RPMI8226 (cell line): ENCODE measurements at places on chromosomes 3 and 15.

GRCh38 chr3:25589783-25590258 lies 74.9 kb downstream of the TOP2B start:
- no peak for DNase-seq

- no peak for DNase-seq
Observed at GRCh38 chr15:85443046-85443445, 62.6 kb downstream of the AKAP13 start.

- DNase-seq = peak; percentile 47
Observed at GRCh38 chr15:69760258-69760845, 307.7 kb downstream of the RPLP1 start.

DNA sequence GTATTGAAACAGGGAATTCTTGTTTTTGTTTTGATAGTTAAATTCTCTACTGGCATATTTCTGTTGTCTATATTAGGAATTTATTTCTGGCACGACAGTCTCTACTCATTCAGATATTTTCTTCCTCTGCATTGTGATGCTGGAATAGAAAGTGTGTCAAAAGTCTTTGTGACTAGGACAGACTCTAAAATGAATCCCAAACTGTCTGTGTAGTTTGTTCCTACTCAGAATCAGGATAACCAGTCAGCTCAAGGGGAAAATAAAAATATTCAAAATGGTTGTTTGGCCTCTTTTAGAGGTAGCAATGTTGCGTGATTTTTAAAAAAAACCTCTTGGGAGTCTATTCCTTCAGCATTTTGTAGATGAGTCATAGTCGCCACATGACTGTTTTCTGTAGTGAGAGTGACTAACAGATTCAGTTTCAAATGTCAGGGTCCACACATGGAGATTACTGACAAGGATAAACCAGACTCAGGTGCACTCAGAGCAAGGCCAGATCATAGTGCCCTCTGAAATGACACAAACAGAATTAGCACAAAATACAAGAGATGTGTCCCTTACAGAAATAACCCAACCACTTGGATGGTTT lies 13.1 kb downstream of the SLC7A14 start:
- DNase-seq = no peak

- DNase-seq = no peak
Observed at GRCh38 chr15:73928241-73928579, 1.9 kb downstream of the LOXL1 start.

- DNase-seq = no peak
Observed at GRCh38 chr15:26970712-26971210, at the start of gene GABRG3. Gene GABRG3, plus strand, starts transcription at chr15:26971181.

DNA sequence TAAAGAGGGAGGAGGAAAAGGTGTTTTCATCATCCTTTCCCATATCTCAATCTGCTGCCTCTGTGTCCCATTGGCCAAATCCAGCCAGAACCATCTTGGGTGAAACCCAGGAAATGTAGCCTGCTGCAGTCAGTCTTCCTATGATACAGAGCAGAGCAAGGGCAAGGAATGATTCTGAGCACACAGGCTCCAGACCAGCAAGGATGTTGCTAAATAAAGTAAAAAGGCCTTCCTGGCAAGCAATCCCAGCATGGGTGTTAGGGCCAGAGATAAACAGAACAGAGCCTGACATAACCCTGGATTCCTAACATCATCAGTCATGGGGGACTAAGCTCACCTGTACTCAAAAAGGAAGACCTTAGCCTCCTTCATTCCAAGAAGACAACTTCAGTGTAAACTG lies 90.7 kb upstream of the AGTR1 start:
- no peak for DNase-seq

GRCh38 chr3:162586591-162586990 lies 1090.0 kb downstream of the OTOL1 start:
- no peak for DNase-seq

- DNase-seq = peak; percentile 31
Observed at GRCh38 chr3:32018757-32019564, 37.4 kb downstream of the ZNF860 start.

DNA sequence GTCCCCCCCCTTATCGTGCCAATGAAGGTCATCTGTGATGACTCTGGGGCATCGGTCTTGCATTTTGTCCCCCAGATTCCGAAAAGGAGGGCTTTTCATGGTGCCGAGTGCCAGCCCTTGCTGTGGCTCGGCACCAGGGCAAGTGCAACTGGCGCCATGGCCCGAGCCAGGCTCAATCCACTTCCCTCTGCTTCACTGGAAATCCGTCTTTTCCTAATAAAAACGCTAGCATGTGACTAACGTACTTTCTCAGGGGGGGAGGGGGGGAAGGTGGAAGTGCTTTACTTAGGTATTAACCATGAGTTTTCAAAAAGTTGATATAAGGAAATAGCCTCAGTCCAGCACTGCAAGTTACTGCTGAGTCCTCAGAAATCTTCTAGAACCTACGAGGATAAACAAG lies 20.5 kb downstream of the TRPM1 start:
- DNase-seq = peak; percentile 42

GRCh38 chr3:44442596-44443309 lies 34.7 kb downstream of the ZNF445 start:
- DNase-seq = peak; percentile 74

DNA sequence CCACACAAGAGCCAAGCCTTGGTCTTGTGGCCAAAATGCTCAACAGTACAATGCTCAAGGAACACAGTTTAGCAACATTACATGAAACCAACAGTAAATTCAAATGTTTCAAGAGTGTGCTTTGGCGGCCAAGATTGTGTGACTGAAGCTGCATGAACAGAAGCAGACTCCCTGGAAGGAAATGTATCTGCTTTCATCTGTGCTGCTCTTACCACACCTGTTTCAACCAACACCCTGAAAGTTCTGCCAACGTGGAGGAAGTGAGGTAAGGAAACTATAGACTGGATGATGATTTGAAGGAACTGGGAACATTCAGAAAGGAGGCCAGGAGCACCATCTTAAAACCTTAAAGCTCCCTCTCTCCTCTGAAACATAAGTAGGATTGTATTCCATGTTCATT lies 55.7 kb downstream of the MB21D2 start:
- DNase-seq = no peak

GRCh38 chr3:169769287-169770181 lies at the start of gene ACTRT3:
Gene ACTRT3, minus strand, starts transcription at chr3:169769561. Its CDS starts 41 bp downstream, at chr3:169769520.
- peak; percentile 87 for DNase-seq

DNA sequence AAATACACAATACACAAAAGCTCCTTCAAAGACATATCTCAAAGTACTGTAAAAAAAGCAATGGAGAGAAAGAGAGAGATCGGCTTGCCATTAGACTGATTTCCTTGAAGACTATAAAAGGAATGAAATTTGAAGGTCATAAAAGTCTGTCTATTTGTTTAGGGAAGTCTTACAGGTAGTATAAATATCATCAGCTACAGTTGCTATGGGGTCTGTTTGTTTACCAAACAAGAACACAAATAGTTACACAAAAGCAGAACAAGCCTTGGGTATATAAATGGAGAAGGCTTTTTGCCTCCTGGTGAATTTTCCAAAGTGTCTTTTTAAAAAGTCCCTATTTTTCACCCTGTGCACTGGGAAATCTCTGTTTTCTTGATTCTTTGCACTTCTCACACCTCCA lies 552.3 kb downstream of the FOXP1 start:
- no peak for DNase-seq

GRCh38 chr15:101641894-101642293 lies 10.3 kb downstream of the TM2D3 start:
- peak; percentile 54 for DNase-seq

DNA sequence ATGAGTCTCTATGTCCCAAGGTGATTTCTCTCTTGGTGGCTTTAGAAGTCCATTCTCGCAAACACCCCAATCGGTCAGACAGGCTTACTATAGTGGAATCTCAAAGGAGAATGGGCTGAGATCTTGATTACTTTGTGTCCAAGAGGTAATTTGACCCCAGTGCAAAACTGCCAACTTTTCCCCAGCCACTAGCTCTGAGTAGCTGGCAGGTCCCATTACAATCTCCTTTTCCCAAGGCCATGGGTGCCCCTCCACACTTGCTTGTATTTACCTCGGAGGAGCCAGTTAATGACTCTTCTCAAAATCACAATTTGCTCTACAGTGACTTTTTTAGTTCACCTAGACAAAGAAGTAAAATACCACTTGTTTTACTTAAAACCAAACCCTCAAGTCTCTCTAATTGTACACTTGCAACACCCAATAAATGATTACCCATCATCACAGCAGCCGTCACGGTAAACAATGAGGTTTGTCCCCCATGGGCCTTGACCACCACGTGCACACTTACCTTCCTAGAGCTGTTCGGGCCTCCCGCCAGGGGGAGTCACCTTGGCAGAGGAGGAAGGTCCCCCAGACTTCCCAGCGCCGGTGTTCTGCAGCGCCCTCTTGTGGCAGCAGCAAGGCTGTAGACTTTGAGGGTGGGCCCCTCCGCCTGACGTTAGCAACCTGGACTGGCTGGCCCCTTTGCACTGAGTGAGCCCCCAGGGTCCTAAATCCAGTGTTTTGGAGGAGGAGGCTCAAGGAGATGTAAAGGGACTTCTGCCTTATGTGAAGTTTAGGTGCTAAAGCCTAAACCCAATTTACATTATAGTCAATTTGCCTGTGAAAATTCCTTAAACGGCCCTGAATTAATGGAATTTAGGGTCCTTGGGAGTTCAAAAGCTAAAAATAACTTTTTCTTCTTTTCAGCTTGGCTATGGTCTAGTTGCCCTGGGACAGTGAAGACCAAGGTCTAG lies 18.7 kb upstream of the HDAC11 start:
- peak; percentile 92 for DNase-seq

GRCh38 chr3:151552589-151552988 lies 91.7 kb upstream of the IGSF10 start:
- DNase-seq = no peak

GRCh38 chr15:67177752-67178151 lies 76.7 kb downstream of the AAGAB start:
- no peak for DNase-seq

DNA sequence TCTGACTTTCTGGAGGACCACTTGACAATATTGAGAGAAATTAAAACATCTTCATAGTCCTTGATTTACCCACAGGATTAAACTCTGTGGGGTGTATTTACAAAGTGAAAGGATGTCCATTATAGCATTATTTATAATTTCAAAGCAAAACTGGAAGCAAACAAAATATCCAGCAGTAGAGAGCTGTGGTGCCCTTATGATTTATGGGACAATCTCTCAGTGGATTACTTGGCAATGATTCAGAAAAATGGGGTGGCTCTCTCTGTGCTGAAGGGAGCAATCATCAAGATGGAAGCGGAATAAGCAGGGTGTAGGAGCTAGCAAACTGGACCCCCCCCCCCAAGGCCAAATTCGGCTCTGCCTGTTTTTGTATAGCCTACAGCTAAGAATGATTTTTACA lies 9.0 kb downstream of the PPCDC start:
- DNase-seq = no peak

DNA sequence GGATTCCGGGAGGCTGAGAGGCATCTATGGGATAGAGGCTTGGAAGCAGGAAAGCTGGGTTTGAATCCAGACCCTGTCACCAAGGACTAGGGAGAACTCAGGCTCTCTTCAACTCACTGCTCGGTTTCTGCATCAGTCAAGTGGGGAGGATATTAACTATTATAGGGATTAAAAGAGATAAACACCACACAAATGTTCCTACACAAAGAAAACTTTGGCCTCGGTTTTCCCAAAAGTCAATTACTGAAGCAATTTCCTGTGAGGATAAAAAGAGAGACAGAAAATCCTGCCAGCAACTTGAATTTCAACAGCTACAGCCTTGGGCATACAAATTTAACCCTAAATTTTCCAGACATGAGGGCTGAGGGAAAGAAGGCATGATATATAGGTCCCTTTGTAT lies 36.0 kb downstream of the ITGB5 start:
- no peak for DNase-seq

GRCh38 chr3:167372138-167372537 lies 8.0 kb downstream of the ZBBX start:
- DNase-seq = no peak

DNA sequence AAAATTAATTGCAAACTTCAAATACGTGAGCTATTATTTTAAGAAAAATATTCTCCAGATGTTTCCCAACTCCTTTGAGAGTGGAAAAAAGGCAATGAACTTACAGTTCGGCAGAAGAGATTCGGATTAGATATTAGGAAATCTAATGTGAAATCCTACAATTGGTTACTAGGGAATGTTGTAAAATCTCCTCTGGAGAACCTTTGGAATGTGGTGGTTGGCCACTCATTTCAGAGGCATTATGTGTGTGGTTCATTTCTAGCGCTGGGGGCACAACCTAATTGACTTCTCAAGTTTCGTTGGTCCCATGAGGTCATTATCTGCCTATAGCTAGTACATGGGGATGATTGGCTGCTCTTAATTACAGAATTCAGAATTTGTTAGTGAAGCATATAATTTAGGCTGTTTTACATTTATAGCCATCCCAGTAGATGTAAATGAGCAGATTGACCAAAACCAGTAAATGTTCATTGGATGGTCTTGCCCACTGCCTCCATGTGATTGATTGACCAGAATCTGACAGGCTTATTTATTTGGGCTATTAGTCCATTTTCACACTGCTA lies 34.6 kb upstream of the CMSS1 start:
- DNase-seq = no peak

DNA sequence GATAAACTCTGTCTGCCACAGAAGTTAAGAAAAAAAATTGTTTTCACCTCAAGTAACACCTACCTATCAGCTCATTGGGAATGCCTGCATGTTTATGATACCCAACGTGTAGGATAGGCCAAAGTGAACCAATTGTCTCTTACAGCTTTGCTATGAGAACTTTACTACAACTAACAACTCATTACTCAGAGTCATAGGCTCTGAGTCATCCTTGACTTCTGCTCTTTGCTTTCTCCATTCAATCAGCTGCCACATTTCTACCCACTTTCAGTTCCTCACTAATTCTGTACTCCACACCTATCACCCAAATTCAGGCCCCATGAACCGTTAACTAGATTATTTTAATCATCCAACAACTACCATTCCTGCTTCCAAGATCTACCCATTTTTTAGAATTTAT lies 843.9 kb downstream of the TUSC7 start:
- peak; percentile 46 for DNase-seq

- DNase-seq = no peak
Observed at GRCh38 chr15:82918162-82918561, 34.4 kb downstream of the HOMER2 start.

DNA sequence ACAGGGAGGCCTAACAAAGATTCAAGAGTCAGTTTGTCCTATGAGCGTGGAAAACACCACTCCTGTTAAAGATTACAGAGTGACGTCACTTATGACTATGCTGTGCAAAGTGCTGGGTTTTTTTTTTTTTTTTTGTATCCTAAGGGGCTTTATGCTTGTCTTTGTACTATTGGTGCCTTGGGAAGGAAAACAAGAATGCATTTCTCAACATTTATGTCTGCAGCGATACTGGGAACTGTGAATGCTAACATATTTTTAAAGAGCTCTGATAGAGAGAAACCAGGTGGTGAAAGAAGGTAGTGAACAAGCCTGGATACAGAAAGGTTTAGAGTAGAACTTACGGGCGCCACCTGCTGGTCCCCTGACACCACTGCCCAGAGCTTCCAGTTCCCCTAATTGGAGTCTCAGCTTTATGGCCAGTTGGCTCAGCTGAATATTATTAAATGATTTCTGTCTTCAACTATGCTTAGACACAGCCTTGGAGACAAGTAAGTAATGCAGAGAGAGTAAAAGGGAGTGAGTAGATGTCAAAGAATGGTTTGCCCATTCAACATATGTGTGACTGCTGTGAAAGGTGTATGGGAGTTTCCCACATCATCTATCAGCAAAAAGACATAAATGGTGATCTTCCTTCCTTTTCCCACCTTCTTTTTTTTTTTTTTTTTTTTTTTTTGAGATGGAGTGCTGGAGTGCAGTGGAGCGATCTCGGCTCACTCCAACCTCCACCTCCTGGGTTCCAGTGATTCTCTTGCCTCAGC lies 807.9 kb upstream of the CFAP20DC start:
- DNase-seq = peak; percentile 78
